ENCODE measurements at places on chromosomes 5 and 9.

GRCh38 chr9:15077946-15078729 is 167.9 kb upstream of the FREM1 start:
- no peak for DNase-seq

- no peak for DNase-seq
These were observed 137.7 kb upstream of the NMUR2 start for GRCh38 chr5:152542741-152543140.

DNA sequence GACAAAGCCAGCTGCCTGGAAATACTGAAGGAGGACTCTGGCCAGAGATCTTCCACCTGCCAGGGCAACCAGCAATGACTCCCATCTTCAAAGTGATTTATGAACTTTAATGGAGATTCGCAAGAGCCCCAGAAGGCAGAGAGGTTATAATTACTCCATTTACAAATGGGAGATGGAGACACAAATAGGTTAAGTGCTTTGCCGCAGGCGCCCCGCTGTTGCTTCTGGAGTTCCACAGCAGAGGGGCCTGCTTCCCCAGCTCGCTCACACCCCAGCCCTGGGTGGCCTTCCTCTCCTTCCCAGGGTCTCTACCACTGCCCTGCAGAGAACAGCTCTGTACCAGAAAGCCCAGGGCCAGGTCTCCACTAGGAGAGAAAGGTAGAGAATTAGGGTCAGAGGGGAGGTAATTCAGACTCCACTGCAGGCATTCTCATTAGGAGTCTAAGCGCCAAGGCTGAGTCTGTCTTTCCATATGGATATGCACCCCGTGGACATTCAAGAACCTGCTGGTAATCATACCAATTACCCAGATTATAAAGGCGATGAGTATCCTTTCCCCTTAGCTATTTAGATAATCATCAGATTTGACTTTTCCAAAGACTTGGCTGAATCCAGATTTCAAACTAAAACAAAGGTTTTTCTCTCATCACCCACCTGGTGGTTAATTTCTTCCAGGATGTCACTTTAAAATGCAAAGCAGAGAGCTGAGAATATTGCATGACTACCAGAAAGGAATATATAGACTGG is 157.6 kb upstream of the TUT7 start:
- DNase-seq: no peak

DNA sequence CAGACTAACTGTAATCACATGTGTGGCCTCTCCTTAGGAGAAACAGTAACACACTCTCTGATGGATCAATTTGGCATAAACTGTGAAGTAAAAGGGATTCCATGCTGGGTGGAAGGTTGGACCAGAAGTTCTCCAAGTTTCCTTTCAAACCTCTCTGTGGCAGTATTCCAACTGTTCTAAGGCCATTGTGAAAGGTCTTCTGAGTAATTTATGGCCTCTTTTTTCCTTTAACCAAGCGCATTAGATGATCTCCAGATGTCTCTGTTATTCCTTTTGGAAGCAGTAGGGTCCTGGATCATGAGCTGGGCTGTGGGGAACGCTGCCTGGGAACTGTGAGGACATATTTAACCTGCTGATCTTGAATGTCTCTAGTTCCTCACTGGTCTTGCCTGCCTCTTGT is 80.6 kb upstream of the IL6ST start:
- peak; percentile 98 for DNase-seq

DNA sequence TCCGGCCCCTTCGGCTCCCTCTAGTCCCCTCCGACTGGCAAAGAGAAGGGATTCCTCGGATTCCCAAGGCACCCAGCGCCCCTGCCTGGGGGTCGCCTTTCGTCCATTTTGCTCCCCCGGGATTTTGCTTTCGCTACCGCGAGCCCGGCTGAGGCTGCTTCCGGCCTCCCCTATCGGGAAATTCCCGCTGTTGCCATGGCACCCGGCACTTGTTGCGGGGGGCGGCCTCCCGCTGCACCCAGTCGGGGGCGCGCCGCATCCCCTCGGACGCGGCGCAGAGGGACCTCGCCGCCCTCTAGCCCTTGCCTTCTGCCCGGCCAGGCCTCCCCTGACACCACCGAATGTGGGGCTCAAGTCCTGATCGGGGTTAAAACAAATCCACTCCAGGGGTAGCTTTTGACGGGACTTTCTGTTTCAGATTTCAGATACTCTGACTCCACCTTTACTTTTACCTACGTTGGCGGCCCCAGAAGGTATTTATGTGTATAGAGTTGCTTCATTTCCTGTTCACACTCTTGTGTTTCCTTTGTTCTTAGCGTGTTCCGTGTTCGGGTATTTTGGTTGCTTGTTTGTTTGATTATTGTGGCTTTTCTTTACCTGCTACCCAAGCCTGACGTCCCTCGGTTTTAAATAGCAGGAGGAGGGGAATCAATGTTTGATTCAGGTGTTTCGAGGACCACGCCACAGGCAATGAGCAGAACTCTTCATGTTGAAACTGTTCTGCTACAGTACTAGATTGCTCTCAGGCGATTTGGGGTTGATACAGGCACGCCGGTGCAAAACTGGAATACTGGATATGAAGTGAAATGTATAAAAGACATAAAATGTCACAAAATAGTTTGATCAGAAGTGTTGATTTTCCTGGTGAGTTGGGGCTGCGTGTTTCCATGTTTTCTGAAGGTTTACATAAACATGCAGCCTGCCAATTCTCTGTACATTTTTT is 1.5 kb downstream of the PARP8 start:
- peak; percentile 58 for DNase-seq

DNA sequence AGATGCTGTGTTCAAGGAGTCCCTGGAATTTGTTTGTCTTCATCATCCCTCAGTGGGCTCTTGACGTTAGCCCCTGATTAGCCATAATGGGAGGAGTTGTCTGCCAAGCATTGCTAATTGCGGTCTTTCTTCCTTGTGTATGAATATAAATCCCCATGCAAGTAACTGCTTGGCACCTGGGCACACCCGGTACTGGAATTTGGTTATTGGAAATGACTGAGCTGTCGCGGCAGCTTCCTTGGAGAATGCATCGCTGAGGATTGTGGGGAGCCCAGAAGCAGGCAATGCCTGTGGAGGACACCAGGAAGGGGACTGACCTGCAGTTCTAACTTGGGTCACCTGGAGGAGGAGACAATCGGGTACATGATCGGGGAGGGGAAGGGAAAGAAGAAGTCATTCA is 53.3 kb upstream of the CTSL start:
- DNase-seq: no peak

DNA sequence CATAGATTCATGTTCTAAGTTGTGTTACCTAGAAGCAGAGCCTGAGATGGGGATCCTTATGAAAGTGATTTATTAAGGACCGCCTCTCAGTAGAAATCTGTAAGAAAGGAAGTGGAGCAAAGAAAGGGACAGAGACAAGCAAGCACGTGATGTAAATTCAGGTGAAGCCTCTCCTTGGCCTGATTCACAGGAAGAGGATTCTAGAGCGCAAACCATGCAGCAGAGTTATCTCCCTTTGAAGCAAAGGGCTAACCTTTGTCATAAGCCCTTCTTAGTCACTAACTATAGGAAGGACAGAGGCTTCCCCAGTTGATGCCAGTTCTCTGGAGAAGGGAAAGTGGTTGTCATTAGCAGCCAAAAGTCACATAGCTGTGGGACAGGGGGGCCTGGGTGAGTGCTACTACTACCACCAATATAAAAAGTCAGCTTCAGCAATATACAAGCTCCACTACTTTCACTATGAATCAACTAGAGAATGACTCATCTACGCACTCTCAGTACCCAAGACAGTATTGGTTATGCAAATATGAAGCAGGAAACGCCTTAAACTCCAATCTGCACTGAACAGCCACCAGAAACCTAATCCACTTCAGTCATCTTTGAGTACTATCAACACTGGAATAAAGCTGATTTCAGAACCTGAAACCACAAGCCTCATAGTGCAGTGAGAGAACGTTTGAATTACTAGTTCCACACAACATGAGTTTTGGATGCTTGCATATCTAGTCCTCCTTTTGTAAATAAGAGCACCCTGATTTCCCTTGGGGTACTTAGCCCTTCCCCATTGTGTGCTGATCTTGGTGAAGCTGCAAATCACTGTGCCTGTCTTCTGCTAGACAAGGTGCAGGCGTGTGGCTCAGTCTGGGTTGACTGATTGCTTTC is 162.7 kb downstream of the ZNF608 start:
- peak; percentile 62 for DNase-seq

DNA sequence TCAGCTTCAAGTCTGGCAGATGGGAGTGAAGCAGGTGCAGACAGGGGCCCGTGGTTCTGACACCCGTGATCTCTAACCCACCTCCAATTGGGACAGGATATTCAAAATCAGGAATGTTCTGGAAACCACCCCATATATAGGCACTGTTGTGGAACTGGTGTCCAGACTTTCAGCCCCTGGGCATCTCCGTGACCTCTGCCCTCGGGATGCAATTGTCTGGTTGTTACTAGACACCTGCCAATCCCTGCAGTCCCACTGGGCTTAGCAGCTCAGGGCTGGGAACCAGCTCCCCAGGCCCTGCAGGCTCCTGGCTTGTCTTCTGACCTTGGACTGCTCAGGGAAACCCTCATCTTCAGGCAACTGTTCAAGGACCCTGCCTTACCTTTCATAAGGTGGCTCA is 38.8 kb downstream of the NTNG2 start:
- no peak for DNase-seq

- DNase-seq: no peak
These were observed 14.6 kb upstream of the LAMC3 start for GRCh38 chr9:130994135-130995085.

GRCh38 chr5:146290318-146290717 is 48.3 kb upstream of the POU4F3 start:
- no peak for DNase-seq

DNA sequence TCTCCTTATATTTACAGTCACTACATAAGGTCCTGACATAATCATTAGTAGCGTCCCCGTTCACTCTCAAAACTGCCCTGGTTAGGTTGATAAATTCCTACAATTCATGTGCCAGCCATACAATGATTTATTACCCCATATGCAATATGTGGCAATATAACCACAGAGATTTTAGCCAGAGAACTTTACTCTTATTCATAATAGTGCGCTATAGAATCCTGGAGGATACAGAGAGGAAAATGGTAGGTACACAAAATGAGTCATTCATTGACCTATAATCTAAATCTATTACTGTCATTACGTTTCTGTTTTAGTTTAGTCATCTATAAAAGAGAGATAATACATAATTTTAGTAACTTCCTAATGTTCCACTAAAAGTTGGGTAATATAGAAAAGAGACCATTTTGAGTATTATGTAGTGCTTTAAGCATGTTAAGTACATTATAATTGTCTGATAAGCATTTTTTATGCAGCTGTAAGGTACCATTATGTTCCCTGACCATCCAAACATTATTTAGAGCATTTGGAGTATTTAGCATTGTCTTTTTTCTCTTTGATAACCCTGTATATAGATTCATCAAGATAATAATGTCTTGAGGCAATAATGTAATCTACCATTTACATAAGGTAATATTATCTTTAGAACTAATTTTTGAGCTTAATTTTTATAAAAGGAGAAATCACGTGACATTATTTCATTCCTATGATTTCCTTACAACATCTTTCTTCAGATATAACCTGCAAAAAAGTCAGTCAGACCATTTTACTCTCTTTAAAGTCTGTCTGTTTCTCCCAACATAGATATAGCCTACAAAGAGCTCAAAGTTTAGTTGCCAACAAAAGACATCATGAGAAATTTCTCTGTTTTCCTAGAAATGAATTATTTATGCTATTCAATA is 655.5 kb upstream of the ZNF608 start:
- DNase-seq: no peak

GRCh38 chr5:74199005-74199404 is 441.5 kb downstream of the ENC1 start:
- peak; percentile 40 for DNase-seq

GRCh38 chr9:135816651-135816970 is 90.7 kb downstream of the CAMSAP1 start:
- no peak for DNase-seq

DNA sequence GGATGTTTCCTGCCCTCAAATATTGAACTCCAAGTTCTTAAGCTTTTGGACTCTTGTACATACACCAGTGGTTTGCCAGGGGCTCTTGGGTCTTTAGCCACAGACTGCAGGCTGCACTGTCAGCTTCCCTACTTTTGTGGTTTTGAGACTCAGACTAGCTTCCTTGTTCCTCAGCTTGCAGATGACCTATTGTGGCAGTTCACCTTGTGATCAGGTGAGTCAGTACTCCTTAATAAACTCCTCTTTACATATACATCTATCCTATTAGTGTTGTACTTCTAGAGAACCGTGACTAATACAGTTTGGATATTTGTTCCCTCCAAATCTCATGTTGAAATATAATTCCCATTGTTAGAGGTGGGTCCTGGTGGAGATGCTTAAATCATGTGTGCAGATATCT is 681.9 kb upstream of the ARRDC3 start:
- DNase-seq: no peak

- peak; percentile 74 for DNase-seq
These were observed 52.9 kb downstream of the GDNF start for GRCh38 chr5:37786862-37787519.

DNA sequence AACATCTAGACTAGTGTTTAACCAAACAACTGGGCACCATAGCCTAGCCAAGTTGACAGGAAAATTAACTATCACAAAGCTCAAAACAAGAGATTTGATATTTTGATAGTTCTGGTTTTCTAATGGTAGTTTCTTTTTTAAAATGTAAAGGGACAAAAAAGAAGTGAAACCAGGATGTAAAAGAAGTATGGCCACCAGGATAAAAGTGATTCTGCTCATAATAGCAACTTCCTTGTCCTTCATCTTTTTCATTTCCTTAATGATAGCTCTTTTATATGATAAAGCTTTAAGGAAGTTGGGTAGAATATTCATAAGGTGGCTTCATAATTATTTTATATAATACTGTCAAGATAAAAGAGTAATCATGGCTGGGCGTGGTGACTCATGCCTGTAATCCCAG is 139.1 kb downstream of the BASP1 start:
- DNase-seq: no peak

DNA sequence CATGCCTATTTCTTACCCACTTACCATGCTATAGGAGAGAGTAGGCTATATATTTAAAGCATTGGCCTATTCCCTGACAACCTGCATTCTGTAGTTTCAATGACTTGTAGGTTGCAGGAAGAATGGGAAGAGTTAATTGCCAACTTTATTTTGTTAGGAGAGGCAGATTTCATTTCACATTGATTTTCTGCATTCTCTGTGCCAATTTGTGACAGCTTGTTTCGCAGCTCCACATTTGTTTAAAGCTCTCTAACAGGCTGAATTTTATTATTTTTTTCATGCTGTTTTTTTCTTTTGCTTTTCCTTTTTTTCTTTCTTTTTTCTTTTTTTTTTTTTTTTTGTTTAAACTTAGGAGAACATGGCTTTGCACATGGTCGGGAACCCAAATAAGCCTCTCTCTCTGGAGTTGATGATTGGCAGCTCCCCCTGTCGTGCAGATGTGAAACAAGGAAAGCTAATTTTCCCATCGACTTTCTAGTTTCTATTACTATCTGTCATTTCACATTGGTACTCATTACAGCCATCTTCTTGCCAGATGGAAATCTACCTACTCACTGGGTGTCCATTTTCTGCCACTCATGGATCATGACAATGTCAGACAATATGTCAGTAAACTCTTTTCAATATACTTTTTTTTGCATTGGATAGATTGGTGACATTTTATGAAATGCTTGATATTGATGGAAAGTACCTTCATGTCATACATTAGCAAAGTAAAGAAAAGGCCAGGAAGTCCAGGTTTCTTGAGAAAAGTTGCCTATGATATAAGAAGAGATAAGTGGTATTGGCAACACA is 223.2 kb downstream of the KCTD16 start:
- DNase-seq: no peak
